ENCODE measurements at places on chromosomes 12 and 14.

DNA sequence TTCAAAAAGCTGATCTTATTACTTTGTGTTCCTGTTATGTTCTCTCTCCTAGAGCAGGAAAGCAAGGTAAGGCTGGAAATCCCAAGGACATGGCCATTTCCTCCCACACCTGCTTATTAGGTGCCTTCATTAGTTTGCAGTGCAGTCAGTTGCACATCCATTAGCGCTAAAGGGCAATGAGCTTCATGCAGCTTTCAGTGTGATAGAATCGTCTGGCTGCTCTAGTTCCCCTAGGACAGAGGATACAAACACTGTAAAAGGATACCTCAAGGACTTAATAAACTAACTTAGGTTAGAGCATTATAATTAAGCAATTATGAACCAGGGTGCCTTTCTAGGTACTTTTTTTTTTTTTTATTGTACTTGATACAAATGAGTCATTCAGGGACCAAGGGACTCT lies 21.1 kb downstream of the TMEM117 start:
- no peak for DNase-seq

DNA sequence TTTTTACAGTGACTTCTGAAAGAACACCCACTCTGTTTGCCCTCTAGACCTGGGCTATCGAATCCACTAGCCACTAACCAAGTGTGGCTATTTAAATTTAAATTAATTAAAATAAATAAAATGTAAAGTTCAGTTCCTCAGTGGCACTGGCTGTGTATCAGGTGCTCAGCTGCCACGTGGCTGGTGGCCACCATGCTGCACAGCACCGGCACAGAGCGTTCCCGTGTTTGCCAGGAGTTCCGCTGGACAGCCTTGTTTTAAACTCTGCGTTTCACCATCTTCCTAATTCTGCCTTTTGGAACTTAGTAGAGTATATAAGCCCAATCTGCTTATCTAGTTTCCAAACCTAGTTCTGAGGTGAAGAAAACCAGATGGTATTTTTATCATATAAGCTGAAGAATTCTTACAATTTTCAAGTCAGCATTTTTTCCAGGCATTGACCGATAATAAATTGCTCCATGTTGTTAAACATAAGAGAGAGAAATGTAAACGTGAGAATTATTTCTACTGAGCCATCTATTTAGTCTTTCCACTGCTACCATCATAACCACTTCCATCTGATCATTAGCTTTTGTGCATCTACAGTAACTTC lies 339.0 kb downstream of the CACNA1C start:
- DNase-seq, result no peak

GRCh38 chr14:58887931-58888330 lies 250.2 kb downstream of the DACT1 start:
- no peak for DNase-seq

DNA sequence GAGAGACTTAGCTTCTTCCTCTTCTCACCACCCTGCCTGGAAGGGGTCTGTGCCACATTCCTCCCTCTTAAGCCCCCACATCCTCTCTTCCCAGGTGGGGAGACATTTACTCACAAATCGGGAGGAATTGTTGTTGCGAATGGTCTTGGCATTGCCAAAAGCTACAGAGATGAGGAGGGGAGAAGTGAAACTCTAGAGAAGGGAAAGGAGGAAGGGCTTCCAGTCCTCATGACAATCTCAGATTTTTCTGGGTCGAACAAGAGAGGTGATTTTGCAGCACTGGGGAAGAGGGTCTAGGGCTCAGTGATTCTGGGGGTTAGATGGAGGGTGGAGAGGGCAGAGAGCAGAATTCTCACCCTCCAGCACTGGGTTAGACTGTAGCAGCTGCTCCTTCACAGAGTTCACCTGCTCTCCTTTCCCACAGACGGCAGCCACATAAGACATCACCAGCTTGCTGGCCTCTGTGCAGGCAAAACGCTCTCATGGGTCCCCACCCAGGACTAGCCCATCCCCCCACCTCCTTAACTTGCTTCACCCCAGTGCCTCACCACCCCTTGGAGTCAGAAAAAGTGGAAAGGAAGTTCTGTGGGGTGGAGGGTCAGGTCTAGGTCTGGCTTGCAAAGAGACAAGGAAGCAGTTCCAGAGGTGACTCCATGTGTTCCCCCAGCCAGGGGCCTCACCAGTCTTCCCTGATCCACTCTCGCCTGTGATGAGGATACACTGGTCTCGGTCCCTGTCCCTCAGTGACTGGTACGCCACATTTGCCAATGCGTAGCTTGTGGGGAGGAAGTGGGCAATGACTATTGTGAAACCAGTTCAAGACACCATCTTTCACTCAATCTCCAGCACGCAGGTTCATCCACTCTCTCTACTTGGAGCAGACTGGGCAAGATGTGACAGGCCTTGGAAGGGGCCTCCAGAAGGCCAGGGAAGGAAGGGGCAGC lies 2.7 kb downstream of the MYO1A start:
- peak; percentile 40 for DNase-seq

GRCh38 chr14:102363182-102363943 lies 622 bp downstream of the TECPR2 start:
- peak; percentile 12 for DNase-seq

GRCh38 chr12:79402606-79403005 lies 288.2 kb downstream of the PAWR start:
- no peak for DNase-seq
